CD4-positive, alpha-beta T cell treated with Interleukin-2 at 100 ng/mL for 4 hours (primary cell): ENCODE measurements at places on chromosomes 11 and 22.
A peak's percentile ranks its signal among the peaks of the same experiment; 100 is the strongest.

GRCh38 chr11:10581481-10582019 is 13.1 kb upstream of the LYVE1 start:
- DNase-seq: peak; percentile 6

GRCh38 chr11:65655570-65656332 is 7.0 kb downstream of the RELA start:
- DNase-seq: no peak

GRCh38 chr11:36438126-36438525 is 71.9 kb downstream of the TRAF6 start:
- DNase-seq: no peak

DNA sequence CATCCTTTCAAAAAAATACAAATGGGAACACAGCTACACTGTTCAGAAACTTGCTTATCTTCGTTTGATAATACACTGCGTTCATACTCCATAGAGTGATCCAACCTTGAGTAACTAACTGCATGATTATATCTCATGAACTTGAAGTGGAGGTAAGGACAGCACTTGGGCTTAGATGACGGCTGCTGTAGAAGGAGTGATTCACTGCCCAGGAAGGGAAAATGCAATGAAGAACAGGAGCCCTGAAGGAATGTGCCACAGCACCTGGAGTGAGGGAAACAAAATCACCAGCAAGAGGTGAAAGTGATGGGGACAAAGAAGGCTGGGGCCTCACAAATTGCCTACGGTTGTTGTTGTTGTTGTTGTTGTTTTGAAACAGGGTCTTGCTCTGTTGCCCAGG is 44.1 kb upstream of the SC5D start:
- no peak for DNase-seq

GRCh38 chr11:112620621-112621394 is 340.4 kb upstream of the NCAM1 start:
- DNase-seq: no peak
